ENCODE measurements at places on chromosomes 6 and 20.

DNA sequence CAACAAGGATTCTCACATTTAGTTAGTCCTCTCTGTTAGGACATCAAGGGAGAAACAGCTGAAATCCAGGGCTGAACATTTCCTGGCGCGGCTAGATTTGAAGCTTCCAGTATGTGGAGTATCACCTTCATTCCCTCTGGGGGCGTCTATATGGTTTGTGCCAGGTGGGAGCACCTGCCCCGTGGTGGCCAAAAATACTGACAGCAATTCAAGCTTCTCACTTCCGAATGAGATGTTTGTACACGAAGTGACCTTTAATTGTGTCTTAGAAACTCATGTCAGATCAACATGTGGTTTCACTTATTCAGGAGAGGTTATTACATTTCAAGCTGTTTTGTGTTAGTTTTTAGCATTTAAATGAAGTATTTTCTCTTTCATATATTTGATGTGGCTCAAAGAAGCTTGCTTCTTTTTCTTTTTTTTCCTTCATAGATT lies 67.3 kb upstream of the ZNF217 start:
- DNase-seq, result no peak

DNA sequence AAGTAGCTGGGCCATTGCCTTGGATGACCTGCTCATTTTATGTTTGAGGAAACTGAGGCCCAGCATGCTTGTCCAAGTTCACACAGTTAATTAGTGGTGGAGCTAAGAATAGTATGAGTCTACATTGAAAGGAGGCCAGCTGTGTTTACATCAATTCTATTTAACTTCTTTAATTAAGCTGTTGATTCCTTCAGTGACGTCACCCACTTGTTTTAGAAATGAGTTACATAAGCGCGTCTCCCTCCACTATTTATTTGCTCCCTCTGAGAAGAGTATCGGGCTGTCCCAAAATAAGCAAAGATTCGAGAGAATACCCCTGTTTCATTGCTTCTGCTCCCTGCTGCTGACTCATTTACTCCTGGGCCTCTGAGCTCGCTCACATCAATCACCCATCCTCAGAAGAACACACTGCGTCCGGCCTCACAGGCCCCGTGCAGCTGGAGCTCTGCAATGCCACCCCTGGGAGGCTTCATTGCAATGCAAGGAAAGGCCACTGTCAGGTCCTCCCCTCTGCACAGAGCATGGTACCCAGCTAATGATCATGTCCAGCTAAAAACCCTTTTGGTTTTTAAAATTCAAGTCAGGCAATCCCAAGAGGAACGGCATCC lies 74.8 kb upstream of the BMP2 start:
- DNase-seq, result no peak

DNA sequence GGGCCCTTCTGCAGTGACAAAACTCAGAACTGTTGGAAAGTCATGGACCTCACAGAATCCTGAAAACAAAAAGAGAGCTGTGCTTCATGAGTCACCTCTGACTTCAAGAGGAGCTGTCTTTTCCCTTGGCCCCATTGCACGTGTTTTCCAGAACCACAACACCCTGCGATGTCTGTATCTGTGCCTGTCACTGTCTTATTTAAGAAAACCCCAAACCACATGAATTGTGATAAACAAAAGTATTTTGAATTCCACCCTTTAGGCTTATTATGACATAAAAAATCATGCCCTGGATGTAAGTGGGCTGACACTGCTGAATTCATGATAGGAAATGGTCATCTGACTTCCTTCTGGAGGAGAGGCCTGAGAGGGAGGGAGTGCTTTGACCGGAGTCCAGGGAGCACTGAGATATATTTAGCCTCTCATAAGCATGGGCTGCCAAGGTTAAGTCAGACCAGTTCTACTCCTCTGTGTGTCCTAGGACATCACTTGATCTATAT lies 96.4 kb upstream of the DUSP22 start:
- no peak for DNase-seq

GRCh38 chr6:48111143-48111506 lies at the start of gene PTCHD4:
Gene PTCHD4, minus strand, starts transcription at chr6:48111197. Its CDS starts 42,240 bp downstream, at chr6:48068957.
- peak; percentile 83 for DNase-seq

- no peak for DNase-seq
Observed at GRCh38 chr6:138442663-138443062, 38.6 kb downstream of the HEBP2 start.

DNA sequence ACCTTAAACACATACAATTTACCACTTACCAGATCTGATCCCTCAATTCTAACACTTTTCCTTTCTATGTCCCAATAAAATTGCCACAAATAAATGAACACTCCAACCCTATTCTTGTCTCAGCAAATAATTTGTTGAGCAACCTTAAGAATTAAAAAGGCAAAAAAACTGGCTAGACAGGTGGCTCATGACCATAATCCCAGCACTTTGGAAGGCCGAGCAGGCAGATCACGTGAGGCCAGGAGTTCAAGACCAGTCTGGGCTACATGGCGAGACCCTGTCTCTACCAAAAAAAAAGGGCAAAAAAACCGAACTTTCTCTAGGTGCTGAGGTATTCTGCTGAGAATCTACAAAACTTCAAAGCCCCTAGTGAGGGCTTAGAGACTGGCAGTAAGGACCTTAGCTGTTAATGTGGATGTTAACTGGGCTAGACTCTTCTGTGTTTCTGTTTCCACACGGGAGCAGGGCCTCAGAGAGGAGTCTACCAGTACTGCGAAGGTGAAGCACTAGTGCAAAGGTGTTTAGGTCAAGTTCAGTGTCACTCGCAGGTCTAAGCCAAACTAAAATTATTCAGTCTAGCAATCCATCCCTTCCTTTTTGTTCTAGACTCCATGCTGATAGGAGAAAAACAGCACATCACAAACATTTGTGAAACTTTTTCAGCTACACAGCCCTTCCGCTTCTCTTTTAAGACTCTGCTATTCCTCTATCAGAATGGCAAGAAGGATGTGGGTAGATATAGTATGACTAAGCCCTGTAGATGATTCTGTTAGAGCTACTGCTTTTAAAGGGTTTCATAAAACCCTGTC lies 2.6 kb downstream of the FASTKD5 start:
- no peak for DNase-seq

GRCh38 chr20:45010399-45010828 lies 44.1 kb downstream of the STK4 start:
- no peak for DNase-seq

- DNase-seq, result no peak
Observed at GRCh38 chr6:150686566-150686965, 86.9 kb downstream of the PLEKHG1 start.

DNA sequence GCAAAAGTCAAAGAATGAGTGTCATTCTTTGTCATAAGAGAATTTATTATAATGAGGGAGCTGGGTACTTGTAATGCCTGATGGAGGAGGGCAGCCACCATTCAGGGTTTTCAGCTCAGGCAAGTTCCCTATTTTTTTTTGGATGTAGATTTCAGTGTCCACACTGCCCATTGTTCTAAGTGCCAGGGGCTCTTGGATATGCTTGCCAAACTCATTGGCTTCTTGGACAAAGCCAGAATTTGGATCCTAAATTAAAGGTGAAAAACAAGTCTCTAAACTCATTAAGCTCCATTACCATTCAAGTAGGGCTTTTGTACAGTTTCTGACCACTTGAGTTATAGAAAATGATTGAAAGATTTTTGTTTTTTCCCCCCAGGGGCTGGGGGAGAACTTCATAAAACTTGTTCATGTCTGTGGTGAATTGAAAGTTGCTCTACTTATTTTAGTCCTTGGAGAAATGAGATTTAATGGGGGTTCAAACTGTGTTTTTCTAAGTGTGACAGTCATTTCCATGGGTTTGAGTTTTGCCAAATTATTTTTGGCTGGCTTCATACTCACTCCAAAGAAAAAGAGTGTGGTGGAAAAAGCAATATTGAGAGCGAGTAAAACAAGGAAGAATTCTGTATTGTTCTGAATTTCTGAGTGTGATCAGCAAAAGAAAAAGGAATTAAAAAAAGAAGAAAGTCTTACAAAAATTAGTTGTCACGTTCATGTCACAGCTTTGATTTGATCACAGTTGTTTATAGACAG lies 46.0 kb downstream of the TIAM2 start:
- DNase-seq, result no peak

DNA sequence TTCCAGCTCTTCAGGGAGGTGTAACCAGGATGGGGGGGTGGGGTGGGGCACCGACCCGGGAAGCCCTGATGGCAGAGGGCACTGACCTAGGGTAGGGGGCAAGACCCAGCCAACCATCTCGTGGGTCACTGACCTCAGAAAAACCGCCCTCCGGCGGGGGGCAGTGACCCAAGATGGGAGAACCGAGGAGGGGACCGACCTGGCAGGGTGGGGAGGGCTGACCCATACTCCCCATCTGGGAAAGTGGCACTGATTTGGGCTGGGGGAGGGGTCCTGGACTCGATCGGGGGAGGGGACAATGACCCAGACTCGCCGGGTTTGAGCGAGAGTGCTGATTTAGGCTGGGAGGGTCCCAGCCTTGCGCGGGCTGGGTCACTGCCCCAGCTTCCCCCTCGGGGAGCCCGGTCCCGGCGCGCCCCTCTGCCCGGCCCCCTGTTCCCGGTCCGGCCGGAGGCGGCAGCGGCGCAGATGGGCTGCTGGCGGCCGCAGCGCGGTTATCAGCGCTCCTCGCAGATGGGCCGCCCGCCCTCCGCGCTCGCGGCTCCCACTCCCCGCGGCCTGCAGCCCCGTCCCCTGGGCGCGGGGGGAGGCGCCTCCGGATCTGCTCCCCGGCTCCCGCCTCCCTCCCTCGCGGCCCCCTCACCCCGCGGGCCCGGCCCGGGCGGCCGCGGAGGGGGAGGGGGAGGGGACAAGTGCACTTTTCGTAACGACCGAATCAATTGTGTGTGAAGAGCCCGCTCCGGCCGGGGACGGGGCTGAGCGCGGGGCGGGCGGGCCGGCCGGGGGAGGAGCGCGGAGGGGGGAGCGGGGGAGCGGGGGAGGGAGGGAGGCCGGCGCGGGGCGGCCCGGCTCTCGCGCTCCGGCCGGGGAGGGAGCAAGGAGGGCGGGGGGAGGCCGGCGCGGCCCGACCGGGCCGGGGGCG lies 2.2 kb downstream of the NOL4L start:
- peak; percentile 19 for DNase-seq

- DNase-seq, result peak; percentile 76
Observed at GRCh38 chr20:50312682-50313521, 122.3 kb downstream of the CEBPB start.

DNA sequence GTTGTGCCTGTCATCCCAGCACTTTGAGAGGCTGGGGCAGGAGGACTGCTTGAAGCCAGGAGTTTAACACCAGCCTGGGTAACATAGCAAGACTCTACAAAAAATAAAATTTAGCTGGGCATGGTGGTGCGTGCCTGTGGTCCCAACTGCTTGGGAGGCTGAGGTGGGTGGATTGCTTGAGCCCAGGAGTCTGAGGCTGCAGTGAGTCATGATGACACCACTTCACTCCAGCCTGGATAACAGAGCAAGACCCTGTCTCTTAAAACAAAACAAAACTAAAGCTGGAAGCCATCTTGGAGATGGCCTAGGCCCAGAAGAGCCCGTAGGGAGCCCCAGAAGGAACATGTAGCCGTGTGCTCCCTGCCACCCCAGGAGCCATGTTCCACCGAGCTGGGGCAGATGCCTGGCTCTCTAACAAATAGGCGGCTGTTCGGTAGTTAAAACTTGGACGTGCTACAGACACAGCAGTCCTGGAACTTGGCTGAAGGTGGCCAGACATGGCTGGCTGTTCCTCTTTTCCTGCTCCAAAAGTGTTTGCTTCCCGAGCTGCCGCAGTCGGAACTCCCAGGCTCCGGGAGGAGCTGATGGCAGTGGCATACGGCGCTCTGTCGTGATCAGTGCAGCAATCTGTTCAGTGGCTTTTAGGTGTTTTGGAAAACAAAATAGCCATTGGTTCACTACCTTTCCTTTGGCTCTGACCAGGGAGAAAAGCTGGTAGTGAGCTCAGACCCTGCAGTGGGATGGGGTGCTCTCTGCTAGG lies 37.0 kb downstream of the DYNLT1 start:
- DNase-seq, result no peak

GRCh38 chr6:143746202-143747119 lies 68.7 kb downstream of the PHACTR2 start:
- DNase-seq, result no peak

GRCh38 chr6:117414770-117415169 lies 11.0 kb downstream of the ROS1 start:
- DNase-seq, result no peak

DNA sequence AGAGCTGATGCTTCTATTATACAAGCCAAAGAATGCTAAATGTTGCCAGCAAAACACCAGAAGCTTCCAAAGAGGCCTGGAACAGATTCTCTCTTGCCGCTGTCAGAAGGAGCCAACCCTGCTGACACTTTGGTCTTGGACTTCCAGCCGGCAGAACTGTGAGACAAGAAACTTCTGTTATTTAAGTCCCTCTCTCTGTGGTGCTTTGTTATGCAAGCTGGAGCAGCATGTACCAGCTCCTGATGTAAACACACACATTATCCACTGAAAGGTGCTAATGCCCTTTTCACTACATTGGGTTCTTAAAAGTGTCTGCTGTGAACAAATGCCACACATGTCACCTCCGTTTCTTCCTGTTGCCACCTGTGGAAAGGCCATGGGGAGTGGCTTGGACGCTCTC lies 25.9 kb upstream of the PRELID3B start:
- DNase-seq, result no peak

DNA sequence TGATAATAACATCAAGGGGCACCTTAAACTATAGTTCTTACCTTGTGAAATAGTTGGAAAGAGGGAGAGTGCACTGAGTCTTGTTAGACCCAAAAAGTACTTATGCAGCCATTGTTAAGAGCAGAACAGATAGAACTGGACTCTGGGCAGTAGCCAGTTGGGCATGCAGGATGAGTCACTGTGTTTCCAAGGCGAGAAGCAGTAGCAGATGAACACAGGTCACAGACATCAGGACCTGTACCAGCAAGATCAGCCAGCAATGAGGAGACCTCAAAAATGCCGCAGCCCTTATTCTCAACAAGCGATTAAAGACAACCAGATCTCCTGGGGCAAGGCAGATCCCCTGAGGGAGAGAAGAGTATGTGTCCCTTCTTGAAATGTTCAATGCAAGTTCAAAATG lies 79.0 kb downstream of the SAMD3 start:
- peak; percentile 6 for DNase-seq

GRCh38 chr6:52262620-52263344 lies 18.5 kb upstream of the IL17F start:
- DNase-seq, result no peak

GRCh38 chr6:6569096-6569810 lies 19.3 kb upstream of the LY86 start:
- no peak for DNase-seq

DNA sequence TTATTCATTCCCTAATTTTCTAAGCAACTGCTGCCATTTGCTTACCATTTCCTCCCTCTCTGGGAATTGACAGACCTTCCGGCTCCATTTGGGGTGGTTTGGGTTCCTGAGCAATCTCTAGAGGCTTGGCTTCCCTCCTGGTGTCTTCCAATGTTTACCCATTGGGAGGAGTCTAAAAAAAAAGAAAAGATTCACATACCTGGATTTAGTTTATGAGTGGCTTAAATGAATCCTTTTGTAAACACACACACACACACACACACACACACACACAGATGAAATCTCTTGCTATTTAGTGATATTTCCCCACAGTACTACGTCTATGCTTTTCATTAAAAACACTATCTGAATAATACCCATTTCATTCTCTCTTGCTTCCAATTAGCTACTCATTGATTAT lies 48.3 kb upstream of the TRAF3IP2 start:
- no peak for DNase-seq

All from dermis blood vessel endothelial cell (primary cell).